ENCODE measurements at places on chromosomes 5 and 9.

DNA sequence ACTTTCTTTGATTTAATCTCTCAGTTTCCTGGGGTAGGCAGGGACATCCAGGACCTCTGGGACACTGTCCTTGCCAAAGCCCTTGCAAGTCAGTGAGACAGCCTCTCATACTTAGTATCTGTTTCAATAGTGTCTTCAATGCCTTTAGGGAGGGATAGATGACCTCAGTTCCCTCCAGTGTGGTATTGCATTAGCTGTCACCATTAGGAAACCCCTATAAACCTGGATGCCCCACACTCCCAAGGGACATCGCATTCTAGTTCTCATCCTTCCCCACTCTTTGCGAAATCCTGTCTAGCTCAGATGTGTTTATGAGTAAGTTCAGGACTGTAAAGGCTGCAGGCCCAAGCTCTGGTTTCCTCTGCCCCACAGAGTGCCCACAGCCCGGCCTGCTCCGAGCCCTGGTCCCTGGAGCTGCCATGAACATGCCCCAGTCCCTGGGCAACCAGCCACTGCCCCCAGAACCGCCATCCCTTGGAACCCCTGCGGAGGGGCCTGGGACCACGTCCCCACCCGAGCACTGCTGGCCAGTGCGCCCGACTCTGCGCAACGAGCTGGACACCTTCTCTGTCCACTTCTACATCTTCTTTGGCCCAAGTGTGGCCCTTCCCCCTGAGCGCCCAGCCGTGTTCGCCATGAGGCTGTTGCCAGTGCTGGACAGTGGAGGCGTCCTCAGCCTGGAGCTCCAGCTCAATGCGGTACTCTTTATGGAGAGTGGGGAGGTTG lies 13.2 kb downstream of the TMEM8B start:
- peak; percentile 67 for DNase-seq

DNA sequence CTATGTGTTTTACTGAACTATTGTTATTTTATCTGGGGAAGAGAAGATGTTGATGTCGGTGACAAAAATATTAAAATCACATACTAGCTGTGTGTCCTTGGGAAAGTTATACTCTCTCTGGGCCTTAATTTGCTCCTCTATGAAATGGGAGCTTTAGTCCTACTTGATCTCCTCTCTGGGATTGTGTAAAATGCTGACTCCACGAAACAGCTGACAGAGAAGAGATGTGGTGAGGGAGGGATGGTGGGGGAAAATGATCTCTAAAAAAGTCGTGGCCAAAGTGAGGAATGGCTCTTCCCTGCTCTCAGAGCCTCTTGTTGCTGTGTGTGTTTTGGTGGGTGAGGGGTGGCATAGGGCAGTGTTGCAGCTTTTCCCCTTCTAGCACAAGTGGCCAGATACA lies 173.7 kb downstream of the MELK start:
- DNase-seq = no peak

GRCh38 chr9:129852579-129852978 lies 17.3 kb downstream of the USP20 start:
- no peak for DNase-seq

- DNase-seq = no peak
Measured at GRCh38 chr5:76326577-76327302, 76.3 kb upstream of the IQGAP2 start.

DNA sequence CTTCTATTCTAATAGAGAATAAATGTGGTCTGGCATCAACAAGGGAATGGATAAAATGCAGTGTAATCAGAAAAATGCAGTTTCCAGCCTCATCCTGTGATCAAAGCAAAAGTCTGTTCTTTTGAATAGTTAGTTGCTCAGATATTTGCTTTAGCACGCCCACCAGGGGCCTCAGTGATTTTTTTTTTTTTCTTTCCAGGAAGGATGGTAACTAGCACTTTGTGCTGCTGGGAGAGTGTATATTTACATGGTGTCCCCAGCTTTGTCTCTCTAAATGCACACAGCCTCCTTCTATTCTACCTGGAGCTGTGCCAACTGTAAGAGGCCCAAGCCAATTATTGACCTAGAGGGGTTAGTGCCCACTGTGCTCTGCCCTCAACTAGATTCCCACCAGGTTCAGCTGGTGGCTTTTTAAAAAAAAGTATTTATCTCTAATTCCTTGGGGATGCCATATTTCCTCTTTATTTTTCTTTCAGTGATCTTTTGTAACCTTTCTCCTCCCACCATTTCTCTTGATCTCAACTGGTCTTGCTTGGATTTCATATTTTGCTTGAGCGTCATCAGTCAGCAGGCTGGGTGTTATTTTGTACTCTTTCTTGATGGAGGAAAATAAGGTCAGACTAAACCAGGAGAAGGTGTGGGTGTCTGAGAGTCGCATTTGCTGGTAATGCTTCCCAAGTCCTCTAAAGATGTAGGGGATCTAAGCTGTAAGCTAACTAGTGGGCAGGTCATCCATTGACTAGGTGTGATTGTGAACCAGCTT lies 193.0 kb upstream of the C9orf72 start:
- DNase-seq = no peak

DNA sequence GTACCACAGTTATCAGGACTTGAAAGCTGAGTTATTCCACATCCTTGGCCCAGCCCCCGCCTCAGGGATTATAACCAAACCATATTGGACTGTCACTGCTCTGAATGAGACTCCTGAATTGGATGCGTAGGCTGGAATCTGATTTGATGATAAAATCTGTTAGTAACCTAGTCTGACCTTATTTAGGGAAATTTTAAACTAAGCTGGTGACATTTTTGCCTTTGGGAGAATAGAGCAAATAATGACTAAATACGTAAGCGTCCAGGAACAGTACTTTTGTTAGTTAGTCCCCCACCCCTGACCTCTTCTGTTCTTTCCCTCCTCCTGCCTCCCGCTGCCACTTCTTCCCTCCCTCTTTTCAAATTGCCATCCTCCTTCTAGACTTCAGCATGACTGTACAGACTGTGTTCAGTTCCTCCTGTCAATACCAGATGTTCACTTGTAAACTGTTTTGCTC lies 92.6 kb downstream of the TLE4 start:
- no peak for DNase-seq

- DNase-seq = no peak
Measured at GRCh38 chr5:126656401-126657007, 55.8 kb downstream of the PHAX start.

- no peak for DNase-seq
Measured at GRCh38 chr5:44358421-44358820, 30.8 kb downstream of the FGF10 start.

GRCh38 chr5:33315189-33315588 lies 125.6 kb upstream of the TARS1 start:
- DNase-seq = no peak

DNA sequence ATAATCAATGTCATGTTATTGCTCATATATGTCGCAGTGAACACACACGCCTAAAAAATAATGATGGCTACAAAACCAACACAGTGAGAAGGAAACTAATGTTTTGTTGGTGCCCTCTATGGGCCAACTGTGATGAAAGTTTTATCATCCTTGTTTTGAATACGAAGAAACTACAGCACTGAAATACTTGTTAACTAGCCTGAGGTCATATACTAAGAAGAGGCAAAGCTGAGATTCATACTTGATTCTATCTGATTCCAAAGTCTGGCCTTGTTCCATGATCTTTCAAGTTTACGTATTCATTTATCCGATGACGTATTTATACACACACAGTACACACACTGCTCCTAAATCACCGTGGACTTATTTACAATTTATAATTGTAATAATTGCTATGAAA lies 16.1 kb upstream of the DRD1 start:
- DNase-seq = no peak

GRCh38 chr5:149278451-149279210 lies 7.0 kb downstream of the AFAP1L1 start:
- DNase-seq = no peak

DNA sequence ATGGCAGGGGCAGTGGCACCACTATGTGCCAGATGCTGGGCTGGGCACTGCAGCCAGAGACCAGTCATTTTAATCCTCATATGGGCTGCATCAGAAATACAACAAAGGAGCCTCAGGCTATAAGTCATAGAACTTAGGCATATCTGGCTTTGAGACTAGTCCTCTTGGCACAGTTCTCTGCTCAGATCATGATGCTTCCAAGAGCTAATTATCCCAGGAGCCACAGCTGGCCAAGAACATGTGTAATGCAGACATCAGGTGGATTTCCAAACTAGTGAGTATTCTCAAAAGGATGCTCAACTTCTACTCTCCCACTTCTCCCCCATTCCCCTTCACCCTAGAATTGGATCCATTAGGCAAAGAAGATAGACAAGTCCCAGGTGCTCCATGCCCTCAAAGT lies 562.2 kb upstream of the TRPC7 start:
- DNase-seq = no peak

GRCh38 chr9:114002271-114002985 lies 75.7 kb downstream of the AMBP start:
- no peak for DNase-seq

DNA sequence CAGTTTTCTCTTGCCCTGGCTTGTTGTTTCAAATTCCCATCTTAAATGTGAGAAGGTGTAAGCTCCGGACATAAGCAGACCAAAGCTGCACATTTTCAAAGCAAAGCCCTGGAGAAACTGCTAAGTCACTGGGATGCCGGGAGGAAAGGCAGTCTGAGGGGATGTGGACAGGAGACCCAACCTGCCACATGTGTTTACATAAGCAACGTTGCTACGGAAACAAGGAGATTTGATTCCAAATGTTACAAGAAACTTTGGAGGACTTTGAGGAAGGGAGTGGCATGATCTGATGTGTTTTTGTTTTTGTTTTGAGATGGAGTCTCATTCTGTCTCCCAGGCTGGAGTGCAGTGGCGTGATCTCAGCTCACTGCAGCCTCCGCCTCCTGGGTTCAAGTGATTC lies 25.7 kb upstream of the INSYN2B start:
- DNase-seq = no peak

GRCh38 chr5:65821966-65822365 lies 100.0 kb downstream of the NLN start:
- no peak for DNase-seq

- no peak for DNase-seq
Measured at GRCh38 chr5:33034777-33035176, 323.7 kb downstream of the NPR3 start.

- DNase-seq = no peak
Measured at GRCh38 chr5:135221696-135222095, 177.3 kb downstream of the MACROH2A1 start.

- no peak for DNase-seq
Measured at GRCh38 chr5:926417-927171, 33.9 kb downstream of the TRIP13 start.

DNA sequence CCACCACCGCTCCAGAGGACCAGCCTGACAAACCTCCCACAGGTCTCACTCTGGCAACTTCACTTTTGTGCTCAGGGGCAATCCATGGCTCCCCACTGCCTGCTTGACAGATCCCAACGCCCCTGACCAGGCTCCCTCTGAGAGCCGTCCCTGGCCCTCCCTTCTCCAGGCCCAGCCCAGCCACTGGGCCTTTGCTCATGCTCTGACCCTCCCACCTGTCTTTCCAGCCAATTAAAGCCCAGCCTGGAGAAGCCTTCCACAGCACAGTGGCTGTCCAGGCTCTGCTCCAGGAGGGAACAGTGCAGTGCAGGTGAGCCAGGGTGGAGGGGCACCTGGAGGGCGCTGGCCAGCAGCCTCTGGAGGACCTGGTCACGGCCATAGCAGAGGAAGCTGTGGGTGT lies 3.3 kb downstream of the ENTPD2 start:
- DNase-seq = no peak

DNA sequence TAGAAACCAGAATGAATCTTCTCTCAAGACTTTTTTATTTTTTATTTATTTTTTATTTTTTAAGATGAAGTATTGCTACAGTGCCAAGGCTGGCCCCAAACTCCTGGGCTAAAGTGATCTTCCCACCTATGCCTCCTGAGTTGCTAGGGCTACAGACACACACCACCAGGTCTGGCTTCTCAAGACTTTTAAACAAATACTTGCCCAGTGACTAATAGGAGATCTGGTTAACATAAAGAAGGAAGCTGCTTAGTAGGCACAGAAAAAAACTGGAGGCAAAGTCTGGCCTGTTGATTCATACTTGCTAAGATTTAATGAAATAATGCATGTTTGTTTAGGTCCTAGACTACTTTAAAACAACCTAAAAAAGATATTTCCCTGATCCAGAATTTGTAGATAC lies 43.8 kb downstream of the SLC38A9 start:
- peak; percentile 62 for DNase-seq

DNA sequence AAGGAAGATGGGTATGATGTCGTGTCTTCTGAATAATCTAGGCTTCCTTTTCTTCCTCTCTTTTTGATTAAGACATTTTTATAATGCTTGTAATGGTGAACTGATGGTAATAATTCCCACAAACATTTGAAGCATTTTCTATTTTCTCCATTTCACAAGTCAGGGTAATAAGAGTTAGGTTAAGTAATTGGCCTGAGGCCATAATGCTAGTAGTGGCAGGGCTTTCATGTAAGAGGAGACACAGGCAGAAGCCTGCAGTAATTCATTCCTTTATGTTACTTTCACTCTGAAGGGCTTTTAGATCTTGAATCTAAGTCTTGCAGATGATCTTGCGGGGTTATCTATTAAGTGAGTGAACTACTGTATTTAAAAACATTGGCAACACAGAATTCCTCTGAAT lies 374.9 kb downstream of the MAT2B start:
- DNase-seq = peak; percentile 41

DNA sequence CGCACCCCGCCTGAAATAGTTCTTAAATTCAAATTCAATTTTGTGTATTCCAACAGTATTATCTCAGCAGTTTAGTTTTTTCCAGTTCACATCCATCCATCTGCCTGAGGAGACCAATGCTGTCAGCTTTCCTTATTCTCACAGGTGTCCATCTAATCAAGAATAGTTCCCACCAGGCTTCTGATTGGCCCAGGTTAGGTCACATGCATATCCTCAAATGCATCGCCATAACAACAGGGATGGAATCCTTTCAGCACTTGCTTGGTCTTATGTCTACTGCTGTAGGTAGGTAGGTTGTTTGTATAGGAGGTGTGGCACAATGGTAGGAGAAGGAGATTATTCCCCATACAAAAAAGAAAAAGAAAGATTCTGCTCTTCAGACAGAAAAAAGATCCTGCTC lies 91.2 kb downstream of the UBE2R2 start:
- no peak for DNase-seq

- DNase-seq = no peak
Measured at GRCh38 chr9:127961613-127962155, 19.1 kb downstream of the EEIG1 start.

DNA sequence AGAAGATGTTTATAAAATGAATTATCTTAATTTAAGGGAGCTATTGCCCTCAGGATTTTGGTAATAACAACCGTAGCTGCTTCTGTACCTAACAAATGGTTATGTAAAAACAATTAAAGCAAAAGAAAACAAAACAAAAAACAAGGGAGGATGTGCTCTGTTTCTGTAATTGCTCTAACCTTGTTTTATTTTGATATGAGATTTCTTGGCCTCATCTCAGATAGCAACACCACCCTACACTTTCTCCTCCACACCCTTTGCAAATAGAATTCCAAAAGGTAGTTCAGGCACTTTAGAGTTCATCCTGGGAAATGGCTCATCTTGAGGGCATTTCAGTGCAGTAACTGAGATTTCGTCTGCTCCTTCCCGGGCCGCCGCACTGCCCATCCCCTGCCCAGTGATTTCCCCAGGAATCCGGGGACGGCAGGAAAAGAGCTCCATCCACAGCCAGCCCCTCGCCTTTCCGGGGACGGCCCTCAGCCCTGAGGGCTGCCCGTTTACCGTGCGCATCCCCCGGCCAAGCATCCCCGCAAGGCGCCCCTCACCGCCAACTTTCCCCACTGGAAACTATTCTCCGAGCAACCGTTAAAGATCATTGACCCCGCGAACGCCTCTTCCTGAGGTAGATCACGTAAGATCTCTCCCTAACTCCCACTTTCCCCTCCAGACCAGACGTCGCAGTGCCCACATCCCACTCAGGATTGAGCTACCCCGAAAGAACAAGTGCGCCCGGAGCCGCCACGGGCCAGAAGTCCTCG lies 1.2 kb downstream of the FNBP1 start:
- DNase-seq = no peak

Measured in skeletal muscle cell (primary cell).